ENCODE measurements at places on chromosomes 7 and 10.

GRCh38 chr10:21910798-21911197, 92.7 kb downstream of the DNAJC1 start:
- DNase-seq, result no peak

- DNase-seq, result no peak
Measured at GRCh38 chr10:70478191-70479164, at the start of gene PALD1. TSS of gene PALD1 (plus strand) at chr10:70478767. CDS start at chr10:70525952, 47,185 bp downstream.

DNA sequence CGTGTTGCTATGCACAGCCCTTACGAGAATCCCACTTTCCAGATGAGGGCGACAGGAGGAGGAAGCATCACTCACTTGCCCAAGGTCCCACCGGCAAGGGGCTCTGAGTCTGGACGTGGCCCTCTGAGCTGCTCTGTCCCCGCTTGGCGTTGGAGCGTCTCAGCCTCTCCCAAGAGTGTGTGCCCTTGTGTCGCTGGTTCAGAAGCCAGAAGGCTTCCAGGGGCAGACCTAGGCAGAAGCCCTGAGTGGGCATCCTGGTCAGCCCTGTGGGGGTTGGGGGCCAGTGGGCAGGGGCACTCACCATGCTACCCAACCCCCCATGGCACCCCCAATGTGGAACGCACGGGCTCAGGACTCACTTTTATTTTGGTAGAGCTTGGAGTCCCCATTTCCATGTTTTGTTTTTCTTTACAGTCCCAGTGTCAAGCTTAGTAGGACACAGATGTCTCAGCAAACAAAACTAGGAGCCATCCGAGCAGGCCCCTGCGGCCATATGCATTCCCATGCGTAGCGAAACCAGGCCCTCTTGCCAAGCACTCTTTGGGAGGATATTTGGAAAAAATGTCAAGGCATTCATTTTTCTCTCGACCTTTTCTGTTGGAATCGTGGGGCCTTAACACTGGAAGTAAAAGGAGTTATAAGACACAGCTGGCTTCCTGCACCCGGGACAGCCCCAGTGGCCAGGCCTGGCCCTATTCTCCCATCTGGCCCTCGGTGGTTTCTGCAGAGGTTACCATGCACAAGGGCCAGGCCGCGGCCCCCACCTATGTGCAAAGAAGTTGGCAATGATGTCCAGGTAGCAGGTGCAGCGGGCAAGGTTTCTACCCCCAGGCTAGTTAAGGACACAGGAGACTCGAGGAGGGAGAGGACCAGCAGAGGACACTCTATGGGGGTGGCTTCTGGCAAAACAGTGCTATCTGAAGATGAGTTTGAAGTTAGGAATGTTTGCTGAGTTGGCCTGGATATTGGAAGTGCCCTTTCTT, 97.0 kb downstream of the LHPP start:
- DNase-seq, result no peak

GRCh38 chr7:114806590-114807162, 115.2 kb upstream of the MDFIC start:
- no peak for DNase-seq

- no peak for DNase-seq
Measured at GRCh38 chr7:136018104-136018503, 40.9 kb upstream of the MTPN start.

GRCh38 chr7:106767078-106767477, 98.0 kb upstream of the PIK3CG start:
- no peak for DNase-seq

GRCh38 chr7:34062341-34062740, 157.0 kb downstream of the BMPER start:
- no peak for DNase-seq

DNA sequence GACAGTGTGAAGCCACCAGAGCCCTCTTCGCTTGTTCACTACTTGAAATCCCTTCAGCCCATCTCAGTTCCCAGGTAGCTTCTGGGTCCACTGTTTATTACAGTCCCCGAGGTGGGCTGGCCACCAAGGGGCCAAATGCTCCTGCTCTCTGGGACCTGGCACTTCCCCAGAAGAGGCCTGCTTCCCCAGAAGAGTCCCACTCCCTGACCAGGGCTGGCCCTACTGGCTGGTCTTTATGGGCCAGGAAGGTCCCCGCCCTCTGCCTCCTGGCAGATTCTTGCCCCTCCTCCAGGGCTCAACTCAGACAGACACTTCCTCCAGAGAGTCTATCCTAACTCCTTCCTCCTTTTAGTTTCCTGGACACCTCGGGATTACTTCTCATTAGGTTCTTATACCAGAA, 70.7 kb upstream of the LRRC18 start:
- DNase-seq, result no peak

DNA sequence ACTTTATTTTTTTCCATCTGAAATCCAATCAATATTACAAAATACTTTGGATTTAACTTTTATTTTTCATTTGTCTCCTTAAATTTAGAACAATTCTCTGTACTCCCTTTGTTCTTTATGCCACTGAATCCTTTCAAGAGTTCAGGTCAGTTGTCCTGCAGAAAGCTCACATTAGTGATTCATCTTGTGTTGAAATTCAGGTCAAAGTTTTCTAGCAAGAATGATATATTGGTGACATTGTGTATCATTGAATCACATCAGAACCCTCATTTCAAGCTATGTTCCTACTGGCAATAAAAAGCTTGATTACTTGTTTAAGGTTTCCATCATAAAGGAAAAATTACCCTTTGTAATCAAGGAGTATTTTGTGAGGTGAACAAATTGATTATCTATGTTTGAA, 378.8 kb upstream of the STEAP1 start:
- DNase-seq, result no peak

- DNase-seq, result no peak
Measured at GRCh38 chr10:4498711-4499251, 327.2 kb upstream of the AKR1E2 start.

GRCh38 chr10:20330246-20330645, 514.0 kb downstream of the PLXDC2 start:
- no peak for DNase-seq

DNA sequence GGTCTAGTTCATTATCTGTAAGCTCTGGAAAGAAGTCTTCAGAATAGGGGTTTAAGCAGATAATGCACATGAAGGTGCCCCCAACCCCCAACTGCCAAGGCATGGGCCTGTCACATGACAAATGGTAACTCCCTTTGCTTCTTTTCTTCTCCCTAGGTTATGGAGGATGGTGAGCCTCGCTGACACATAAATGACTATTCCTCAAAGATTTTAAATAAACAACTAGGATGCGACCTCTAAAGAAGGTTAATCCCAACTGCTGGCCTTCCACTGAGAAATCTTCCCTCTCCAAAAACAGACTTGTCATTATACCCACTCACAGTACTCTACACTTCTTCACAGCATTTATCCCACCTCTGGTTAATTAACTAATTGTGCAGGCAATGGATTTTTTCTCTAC, 75.7 kb upstream of the FAM133B start:
- no peak for DNase-seq

GRCh38 chr7:54469740-54470139, 72.4 kb upstream of the VSTM2A start:
- no peak for DNase-seq

GRCh38 chr10:87642988-87643387, 16.7 kb upstream of the PAPSS2 start:
- DNase-seq, result no peak

DNA sequence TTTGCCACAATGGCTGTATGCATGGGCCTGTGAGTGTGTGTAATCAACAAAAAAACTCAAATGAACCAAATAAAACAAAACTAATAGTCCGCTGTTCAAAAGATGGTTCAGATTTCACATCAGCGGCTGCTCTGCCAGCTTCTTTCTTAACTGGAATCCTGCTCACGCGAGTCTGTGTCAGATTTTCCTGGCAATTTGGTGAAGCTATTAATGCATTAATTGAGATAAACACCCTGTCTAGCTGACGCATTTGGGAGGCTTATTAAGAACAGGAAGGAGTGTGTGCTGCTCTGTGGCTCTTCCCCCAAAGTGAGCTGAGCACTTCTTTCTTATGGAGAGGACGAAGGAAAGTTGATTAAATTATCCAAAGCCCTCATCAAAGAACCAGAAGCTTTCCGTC, 336.6 kb upstream of the MKI67 start:
- DNase-seq, result no peak

DNA sequence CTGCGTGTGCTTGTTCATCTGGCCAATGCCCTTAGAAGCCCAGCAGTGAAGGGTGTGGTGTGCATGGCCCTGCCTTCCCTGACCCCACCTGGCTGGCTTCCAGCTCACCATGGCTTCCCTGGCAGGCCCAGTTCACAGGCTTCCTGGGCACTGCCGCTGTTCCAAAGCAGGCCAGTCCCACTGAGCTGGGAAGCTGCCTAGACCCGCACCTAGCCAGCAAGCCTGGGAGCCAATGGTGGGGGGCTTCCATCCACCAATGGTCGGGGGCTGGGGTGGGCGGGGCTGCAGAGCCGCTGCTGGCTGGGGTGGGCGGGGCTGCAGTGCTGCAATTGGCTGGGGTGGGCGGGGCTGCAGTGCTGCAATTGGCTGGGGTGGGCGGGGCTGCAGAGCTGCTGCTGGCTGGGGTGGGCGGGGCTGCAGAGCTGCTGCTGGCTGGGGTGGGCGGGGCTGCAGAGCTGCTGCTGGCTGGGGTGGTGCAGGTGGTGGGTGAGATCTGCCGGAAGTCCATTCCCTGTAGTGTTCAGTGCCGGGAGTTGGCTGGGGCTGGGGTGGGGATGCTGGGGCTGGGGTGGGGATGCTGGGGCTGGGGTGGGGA, 12.4 kb downstream of the CALY start:
- DNase-seq, result peak; percentile 62

GRCh38 chr10:605632-606325, 83.7 kb downstream of the DIP2C start:
- DNase-seq, result no peak

DNA sequence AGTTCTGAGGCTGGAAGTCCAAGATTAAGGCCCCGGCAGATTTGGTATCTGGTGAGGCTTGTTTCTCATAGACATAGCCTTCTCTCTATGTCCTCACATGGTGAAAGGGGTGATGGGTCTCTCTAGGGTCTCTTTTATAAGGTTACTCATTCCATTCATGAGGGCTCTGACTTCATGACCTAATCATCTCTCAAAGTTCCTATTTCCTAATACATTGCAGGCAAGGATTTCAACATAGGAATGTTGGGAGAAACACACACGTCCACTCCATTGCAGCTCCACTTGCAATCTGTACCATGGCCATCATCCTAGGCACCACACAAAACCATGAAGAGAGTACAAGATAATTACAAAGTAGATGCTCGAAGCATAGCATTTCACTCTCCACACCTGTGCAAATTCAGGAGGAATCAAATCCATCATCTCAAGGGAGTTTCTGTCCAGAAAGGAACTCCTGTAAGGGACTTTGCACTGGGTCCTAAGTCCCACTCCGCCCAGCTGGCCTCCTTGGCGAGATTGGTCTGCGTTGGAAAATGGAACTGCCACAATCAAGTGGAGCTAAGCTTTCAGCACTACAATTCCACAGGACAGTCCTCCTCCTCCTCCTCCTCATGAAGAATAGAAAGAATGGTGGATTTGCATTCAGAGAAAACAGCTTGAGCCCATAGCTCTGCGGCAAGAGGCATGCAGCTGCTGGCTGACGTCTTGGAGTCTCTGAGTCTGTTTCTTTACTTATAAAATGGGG, 8.8 kb downstream of the DDC start:
- peak; percentile 75 for DNase-seq

DNA sequence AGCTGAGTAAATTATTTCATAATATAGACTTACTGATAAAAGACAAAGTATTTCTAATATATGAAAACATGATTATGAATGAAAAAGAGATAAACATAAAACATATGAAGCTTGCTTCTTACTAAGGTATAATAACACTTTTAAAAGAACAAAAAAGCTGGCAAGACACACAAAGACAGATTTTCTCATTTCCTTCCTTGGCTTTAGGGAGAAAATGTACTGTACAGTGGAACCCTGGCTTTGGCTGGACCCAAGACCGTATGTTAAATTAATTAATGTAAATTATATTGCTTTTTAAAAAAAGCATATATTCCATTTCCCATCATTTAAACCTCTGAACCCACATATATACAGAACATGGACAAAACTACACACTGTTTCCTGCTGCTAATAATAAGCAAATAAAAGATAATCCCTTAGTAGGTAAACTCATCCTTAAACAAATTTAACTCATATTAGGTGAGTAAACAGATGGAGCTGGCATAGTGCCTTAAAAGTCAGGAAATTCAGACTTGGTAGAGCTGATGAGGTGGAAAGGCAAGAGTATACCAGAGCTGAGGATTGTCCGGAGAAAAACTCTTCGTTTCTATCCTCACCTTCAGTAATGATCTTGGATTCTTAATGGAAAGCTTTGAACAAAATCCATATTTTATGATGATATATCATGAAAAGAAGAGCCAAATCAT, 1016.4 kb upstream of the KCND2 start:
- DNase-seq, result no peak

DNA sequence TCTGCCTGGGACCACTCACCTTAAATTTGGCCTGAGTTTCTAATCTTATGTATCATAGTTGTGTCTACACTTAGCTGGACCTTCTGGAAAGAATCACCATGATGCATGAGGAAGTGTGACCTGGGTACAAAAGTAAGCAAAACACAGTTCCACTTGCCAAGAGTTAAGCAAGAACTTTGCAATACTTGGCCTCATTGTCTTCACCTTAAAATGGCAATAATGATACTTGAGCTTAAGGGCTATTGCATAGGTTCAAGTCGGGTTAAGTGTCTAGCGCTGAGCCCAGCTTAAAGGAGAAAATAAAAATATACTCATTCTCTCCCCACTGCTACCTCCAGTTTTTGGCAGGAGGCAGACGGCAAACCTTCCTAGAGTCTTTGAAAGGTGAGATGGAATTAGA, 133.9 kb upstream of the BMPER start:
- DNase-seq, result no peak

DNA sequence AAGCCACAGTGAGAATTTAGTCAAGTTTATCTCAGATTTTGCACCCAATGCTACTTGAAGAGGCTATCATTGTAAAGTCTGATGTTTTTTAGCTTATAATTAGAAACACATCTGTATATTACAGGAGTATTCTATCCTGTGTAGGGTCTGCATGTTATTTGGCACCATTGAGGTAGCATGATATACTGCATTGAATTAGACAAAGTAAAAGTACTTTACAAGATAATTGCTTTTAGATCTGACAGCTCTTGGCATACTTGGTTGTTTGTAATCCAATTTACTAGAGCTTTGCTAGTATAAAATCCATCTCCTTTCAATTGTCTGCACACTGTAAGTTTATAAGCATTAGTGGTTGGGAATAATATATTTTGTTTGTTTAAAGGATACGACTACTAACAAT, 714.3 kb downstream of the ANKRD7 start:
- DNase-seq, result no peak

DNA sequence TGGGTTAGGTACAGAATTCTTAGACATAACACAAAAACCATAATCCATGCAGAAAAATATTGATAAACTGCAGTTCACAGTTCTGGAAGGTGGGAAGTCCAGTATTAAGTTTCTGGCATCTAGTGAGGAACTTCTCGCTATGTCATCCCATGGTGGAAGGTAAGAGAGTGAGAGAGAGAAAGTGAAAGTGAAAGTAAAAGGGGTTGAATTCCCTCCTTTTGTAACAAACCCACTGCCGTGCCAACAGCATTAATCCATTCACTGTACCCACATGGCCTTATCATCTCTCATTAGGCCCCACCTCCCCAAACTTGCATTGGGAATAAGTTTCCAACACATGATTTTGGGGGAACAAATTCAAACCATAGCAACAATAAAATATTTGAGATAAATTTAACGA, 17.1 kb downstream of the ZNF485 start:
- no peak for DNase-seq

GRCh38 chr7:51455513-51455912, 138.9 kb upstream of the COBL start:
- DNase-seq, result no peak

Measured in HepG2 (cell line).